ENCODE measurements at places on chromosomes 7 and 10. TPM values are rescaled to one million over a fixed set of nuclear protein-coding genes. Genes with fewer than 3 reads are reported as not detected.

FAM180A gene
- total RNA-seq = not detected

PTPRE gene
- 57.8 TPM for total RNA-seq

MRPS24 gene
- 85.0 TPM for total RNA-seq

STMP1 gene
- 5.5 TPM for total RNA-seq

ZNF488 gene
- not detected for total RNA-seq

LRRD1 gene
- total RNA-seq = under 0.01 TPM

OPN4 gene
- not detected for total RNA-seq

LIPM gene
- not detected for total RNA-seq

CPVL gene
- total RNA-seq = not detected

ZMIZ2 gene
- total RNA-seq = 7.8 TPM

CDC14C gene
- not detected for total RNA-seq

CCAR1 gene
- 30.2 TPM for total RNA-seq

ANXA11 gene
- 30.7 TPM for total RNA-seq

Measured in epithelial cell of umbilical artery (primary cell).